ENCODE measurements at places on chromosomes 7 and 10.
A peak's percentile ranks its signal among the peaks of the same experiment; 100 is the strongest.

DNA sequence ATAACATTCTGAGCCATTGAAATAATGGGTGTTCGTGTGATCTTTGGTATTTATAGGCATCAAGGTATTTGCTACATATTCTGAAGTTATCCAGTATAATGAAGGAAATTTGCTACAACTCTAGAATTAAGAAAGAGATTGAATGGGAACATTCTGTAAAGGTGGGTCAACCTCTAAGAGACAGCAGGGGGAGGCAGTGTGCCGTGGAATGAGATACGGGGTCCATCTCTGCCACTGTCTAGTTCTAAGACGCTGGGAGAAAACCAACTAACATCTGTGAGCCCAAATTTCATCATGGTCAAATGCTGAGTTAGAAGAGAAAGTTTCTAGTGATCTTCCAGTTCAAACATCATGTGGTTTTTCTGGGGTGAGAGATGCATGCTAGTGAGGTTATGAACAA, 368.9 kb downstream of the SORCS1 start:
- no peak for DNase-seq

DNA sequence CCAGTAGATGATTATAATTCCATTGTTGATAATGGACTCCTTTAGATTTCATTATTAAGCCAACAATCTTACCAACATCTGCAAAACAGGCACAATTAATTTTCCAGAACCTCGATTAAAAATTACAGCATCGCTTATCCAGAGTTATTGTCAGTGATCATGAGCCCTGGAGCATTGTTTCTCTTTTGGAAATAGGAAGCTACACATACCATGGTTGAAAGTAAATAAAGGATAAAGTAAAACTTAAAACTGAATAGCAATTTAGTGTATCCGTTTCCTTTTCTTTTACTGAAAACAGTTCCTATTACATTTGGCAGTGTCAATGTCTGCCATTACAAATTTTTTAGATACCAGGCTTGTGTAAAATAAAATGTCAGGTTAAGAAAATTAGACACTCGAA, 9.9 kb upstream of the HOXA2 start:
- DNase-seq: no peak

DNA sequence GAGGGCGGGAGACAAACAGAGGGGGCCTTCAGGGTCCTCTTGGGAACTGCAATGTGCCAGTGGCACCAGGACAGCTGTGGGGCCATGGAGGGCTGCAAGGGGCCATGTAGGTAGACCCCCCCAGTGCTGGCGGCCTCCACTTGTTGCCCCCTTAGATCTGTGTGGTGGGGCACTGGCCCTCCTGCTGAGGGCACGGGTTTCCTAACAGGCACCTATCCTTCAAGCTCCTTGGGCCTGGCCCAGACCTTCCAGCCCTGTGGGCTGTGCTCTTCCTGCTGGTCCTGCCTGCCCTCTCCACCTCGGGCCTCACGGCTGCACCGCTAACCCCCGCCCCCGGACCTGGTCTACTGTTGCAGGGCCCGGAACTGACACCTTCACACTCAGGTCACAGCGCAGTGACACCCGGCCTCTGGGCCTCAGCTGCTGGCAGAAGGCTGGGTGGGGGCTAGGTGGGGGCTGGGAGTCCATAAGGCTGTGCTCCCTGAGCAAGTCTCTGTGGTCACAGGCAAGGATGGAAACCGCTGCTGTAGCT, 12.6 kb downstream of the RASGEF1A start:
- no peak for DNase-seq

DNA sequence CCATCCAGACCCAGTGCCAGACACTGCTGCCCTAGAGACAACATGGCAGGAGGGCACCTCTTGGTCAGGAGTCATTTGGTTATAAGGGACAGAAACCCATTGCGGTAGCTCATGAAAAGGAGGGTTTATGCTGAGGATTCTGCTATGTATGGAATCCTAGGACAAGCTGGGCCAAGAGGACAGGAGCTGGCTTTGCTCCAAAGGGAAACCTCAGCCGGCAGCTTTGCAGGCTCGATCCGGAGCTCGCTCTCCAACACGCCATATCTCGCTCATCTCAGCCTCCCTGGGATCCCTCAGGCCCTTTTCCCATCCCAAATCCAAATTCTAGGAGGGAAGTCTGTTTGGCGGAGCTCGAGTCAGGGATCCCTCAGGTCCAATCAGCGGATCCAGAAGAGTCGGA, 345.7 kb downstream of the GLRX3 start:
- DNase-seq: no peak

GRCh38 chr10:5560142-5560816, 35.5 kb downstream of the CALML3 start:
- DNase-seq: no peak

GRCh38 chr7:74202841-74203556, 6.8 kb upstream of the LAT2 start:
- DNase-seq: no peak

GRCh38 chr10:75404815-75405597, 3.4 kb upstream of the ZNF503 start:
- DNase-seq: no peak

GRCh38 chr7:100127866-100128636, 1.3 kb downstream of the MBLAC1 start:
- no peak for DNase-seq

- no peak for DNase-seq
Observed at GRCh38 chr7:117124591-117125220, 171.4 kb downstream of the ST7 start.

GRCh38 chr7:74181821-74182220, 7.7 kb downstream of the EIF4H start:
- DNase-seq: no peak

GRCh38 chr10:76299501-76299900, 868.1 kb downstream of the LRMDA start:
- no peak for DNase-seq

- DNase-seq: peak; percentile 54
Observed at GRCh38 chr7:130063036-130063435, 7.3 kb upstream of the KLHDC10 start.

GRCh38 chr7:32223071-32223650, 153.0 kb upstream of the PDE1C start:
- no peak for DNase-seq

GRCh38 chr7:93866886-93867285, 23.7 kb downstream of the TFPI2 start:
- DNase-seq: no peak

DNA sequence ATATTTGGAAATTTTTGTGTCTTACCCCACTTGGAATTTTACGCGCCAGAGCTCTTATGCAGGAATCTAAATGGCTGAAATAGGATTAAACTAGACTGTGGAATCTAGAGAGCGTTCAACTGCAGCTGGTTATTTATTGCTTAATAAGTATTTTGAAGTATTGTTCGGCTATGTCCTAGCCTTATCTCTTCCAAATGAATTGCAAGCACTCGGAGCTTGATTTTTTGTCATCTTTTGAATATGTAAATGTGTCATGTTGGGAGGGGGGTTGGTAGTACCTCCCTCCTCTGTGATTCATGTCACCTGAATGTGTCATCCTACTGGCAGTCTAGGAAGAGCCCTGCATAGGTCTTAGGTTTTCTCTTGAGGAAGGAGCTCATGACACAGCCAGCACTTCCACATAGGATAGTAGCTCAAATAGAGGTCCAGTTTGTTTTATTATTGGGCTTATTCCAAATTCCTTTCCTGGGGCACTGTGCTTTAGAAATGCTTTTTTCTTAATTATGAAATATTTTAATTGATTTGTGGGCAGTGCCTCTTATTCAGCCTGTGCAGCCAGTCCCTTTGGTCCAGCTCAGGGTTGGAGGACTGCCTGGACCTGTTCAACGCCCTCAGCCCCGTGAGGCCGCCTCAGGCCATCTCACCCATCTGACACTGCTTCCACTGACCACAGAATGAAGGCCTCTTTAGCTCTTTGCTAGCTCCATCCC, 22.5 kb upstream of the TRIL start:
- no peak for DNase-seq

- no peak for DNase-seq
Observed at GRCh38 chr10:72649291-72649690, 23.4 kb upstream of the MICU1 start.

DNA sequence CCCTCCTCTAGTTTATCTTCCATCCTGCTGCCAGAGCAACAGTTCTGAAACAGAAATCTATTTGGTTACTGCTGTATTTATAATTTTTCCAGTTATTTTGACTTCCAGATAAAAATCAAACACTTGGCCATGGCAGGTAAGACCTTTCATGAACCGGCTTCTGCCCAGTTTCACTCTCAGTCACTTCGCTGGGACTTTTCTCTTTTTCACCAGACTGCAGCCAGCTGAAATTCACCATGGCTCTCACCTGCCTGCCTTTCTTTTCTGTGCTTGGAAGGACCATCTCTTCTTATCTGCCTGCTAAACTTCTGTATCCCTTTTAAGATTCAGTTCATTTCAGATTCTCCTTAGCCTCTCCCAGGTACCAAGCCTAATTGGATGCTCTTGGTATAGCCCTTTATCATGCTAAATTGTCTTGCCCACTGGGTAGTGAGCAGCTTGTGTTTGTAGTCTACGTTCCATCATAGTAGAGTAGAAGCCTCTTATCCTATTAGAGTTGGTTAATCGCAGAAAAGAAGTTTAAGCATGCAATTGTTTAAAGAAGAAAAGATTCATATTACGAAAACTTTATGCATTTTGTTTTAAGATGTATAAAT, 71.7 kb downstream of the TAF3 start:
- no peak for DNase-seq

DNA sequence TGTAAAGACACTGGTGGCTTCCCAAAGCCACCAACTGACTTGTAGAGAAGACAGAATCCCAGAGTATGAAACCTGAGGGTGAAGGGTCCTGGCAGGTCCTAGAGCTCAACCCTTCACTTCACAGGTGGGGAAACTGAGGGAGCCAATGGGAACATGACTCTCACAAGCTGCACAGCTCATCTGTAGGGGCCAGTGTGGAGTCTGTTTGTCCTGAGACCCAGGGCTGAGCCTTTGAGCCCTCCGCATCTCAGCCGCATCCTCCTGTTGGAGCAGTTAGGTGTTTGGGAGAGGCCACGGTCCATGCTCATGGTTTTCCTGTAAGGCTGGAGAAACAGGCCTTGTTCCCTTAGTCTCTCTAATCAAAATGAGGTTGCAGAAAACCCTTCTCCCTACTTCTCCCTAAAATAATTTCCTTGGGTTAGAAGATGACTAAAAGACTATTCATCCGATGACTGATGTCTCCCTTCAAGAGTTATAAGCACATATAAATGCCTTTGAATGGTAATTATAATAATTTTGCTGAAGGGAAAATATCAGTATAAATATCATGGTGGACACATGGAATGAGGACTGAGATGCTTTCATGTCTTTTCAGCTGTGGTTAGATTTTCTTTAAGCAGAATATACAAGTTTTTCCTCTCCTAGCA, 10.3 kb downstream of the HTRA1 start:
- no peak for DNase-seq

DNA sequence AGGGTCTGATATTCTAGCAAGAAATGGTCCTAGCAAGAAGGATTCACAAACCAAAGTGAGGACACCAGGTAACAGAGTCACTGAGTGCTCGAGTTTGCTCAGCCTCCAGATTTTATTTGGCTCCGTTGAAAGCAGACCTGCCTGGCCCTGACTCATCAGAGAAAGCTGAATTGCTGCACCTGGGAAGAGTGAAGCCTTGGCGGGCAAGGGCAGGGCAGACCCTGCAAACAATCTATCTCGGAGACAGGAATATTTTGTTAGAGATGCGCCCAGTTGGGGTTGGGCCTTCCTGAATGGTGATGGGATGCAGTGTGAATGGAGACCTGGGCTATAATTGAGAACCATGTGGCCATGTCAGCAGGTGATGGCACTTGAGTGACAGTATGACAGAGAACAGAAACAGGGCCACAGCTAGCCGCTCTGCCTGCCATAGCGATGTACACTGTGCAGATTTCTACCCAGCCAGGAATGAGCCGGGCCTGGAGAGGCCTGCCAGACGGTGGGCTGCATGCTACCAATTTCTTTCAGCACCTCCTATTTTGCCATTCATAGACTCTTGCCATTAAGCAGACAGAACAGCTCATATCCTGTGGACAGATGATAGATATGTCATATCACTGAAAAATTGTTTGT, 744.2 kb downstream of the LRMDA start:
- DNase-seq: no peak

DNA sequence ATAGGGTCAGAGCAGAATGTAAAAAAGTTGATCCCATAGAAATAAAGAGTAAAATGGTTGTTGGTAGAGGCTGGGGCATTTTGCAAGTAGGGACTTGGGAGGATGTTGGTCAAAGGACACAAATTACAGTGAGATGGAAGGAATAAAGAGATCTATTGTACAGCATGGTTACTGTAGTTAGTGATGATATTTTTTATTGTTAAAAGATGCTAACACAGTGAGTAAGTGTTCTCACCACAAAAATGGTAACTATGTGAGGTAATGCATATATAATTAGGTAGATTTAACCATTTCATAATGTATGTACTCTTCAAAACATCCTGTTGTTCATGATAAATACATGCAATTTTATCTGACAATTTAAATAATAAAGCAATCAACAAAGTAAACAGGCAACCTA, 280.7 kb upstream of the MAGI2 start:
- DNase-seq: no peak

DNA sequence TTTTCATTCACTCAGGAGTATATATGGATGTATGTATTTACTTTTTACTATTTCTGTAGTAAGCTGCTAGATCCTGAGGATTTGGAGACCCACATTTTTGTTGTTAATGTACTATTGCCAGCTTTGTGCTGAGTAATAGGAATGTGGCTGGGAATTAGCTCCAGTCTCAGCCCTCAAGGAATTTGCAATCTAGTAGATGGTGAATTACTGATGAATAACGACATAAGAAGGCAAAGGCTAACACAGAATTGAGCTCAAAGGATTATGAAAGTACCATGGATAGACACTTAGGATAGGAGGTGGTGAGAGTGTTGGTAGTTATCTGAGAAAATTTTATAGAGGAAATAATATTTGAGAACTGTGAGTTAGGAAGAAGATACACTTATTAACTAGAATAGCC, 19.9 kb downstream of the CASD1 start:
- DNase-seq: no peak

- DNase-seq: no peak
Observed at GRCh38 chr10:10617686-10618085, 400.0 kb upstream of the CELF2 start.

DNA sequence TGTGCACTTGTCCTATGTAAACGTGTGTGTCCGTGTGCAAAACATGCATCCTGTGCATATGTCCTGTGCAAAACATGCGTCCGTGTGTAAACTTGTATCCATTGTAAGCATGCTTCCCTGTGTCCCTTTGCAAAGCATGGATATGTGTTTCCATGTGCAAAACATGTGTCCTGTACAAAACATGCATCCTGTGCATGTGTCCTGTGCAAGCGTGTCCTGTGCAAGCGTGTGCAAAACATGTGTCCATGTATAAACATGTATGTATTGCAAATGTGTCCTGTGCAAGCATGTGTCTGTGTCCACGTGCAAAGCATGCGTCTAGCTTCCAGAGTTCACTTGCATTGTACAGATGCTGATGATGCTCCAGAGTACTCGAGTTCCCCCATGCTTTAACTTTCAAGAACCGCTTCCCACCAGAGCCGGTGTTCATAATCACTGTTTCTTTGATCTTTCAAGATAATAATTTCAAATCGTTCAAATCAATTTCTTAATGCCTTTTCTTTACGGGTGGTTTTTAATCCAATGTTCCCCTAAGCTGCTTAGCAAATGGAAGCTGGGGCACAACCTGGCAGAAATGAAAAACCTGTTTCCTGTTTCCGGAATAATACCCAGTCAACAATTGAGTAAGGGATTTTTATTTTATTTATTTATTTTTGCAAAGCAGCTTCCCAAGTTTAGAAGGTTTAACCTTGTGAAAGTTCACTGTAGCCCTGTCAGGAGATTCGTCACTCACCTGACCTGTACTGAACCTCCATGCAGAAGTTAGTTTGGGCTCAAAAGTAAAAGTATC, 641 bp upstream of the ASB13 start:
- no peak for DNase-seq
